ENCODE measurements at places on chromosomes 13 and 19.

- DNase-seq: no peak
Measured at GRCh38 chr13:52405369-52405766, 604 bp downstream of the THSD1 start.

GRCh38 chr13:76425935-76426334, 460.3 kb downstream of the KCTD12 start:
- DNase-seq: no peak

DNA sequence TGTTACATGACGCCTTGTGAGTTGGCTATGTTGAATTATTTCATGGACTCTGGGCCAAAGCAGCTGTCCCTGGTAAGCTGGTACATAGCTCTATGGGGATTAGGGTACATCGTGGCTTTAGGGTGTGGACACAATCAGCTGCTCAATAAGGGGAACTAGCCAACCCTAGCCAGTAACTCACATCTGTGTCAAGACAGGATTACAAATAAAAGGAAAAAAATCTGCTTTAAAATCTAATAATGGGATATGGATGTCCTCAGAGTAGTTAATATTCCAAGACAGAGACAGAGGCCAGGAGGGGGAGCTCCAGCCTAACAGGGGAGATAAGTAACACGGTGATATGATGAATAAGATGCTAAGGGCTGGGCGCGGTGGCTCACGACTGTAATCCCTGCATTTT, 21.1 kb upstream of the ZNF766 start:
- DNase-seq: peak; percentile 34

- DNase-seq: no peak
Measured at GRCh38 chr19:2575734-2576481, 100.0 kb downstream of the GADD45B start.

- no peak for DNase-seq
Measured at GRCh38 chr13:76803831-76804230, 82.4 kb downstream of the KCTD12 start.

GRCh38 chr13:50123002-50123401, 107.8 kb downstream of the KCNRG start:
- DNase-seq: no peak

GRCh38 chr13:113882716-113883115, 18.8 kb upstream of the GAS6 start:
- no peak for DNase-seq

- no peak for DNase-seq
Measured at GRCh38 chr13:101841698-101842097, 389.2 kb downstream of the ITGBL1 start.

DNA sequence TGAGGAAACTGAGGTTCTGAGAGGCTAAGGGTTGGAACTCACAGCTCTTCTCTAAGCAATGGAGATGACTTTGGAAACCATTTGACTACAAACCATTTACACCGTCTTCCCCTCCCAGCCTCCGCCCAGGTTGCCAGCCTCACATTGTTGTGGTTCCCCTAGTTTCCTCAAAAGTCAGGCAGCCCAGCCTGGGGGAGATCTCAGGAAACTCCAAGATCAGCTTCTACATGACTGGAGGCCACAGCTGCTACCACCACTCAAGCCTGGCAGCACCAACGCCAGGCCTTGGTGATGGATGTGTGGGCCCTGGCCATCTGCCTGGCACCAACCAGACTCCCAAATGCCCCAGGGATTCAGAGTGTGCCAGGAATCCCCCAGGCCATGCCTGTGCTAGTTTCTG, 207.9 kb downstream of the TSHZ3 start:
- no peak for DNase-seq

GRCh38 chr13:53873558-53873957, 844.9 kb downstream of the OLFM4 start:
- no peak for DNase-seq

GRCh38 chr13:97249093-97249795, 27.1 kb downstream of the MBNL2 start:
- no peak for DNase-seq

DNA sequence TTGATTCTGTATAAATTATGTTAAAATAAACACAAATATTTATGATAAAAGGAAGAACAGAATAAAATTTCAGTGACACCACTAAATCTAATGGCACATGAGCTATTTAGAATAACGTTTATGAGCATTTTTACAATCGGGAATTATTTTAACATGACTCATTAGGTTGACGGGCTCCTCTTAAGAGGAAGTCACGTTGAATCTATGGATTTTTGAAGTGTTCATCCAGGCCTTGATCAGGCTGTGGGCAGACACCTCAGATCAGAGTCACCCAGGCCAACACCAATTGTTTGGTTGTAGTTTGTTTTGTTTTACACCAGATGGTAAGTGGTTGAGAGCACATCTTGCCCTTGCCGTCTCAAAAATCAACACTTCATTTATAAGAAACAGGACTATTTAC, 257.8 kb downstream of the FOXO1 start:
- no peak for DNase-seq

- DNase-seq: no peak
Measured at GRCh38 chr19:12706332-12706718, 9.9 kb upstream of the FBXW9 start.

DNA sequence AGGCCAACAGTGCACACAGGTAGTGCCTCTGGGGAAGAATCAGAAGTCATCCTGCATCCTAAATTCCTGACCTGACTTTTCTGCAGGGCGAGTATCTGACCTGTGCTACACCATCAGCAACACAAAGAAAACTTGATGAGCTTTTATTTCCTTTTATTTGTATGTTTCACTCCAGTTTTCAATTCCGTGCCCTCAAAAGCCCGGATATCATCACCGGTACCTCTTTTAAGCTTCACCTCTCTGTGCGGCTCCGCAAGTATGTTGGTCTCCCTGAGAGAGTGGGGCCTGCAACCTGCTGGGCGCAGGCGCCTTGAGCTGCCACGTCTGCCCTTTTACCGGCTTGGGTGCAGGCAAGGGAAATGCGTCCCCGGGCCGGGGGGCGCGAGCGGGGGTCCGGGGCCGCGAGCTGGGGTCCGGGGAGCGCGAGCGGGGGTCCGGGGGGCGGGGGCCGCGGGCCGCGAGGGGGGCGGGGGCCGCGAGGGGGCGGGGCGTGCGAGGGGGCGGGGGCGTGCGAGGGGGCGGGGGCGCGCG, 4.3 kb upstream of the DUXA start:
- DNase-seq: no peak

- no peak for DNase-seq
Measured at GRCh38 chr13:102441085-102441484, 39.2 kb upstream of the FGF14 start.

GRCh38 chr19:47723581-47723940, 10.3 kb downstream of the EHD2 start:
- DNase-seq: no peak

- DNase-seq: no peak
Measured at GRCh38 chr13:35768073-35768472, 291.6 kb upstream of the MAB21L1 start.

DNA sequence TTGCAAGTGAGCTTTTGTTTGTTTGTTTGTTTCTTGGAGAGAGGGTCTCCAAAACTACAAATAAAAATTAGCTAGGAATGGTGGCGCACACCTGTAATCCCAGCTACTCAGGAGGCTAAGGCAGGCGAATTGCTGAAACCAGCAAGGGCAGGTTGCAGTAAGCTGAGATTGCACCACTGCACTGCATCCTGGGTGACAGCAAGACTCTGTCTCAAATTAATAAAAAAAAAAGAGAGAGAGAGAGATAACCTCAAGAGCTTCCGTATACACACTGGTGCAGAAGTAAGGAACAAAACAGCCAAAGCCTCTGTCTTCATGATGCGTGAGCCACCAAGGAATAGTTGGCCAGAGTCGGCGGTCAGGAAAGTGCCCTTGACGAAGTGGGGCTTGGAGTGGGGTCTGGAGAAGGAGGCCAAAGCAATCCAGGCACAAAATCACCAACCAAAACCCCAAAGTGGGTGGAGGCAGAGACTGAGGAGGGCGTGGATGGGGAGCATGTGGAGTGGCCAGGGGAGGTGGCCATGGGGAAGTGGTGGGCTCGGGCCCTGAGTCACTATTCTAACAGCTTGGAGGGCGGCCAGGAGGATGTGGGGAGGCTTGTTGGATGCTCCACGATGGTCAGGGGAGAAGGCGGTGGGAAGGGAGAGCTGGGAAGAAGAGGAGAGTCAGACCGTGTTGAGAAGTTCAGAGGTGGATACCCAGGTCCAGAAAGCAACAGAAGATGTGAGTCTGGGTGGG, 21.2 kb upstream of the TOMM40 start:
- no peak for DNase-seq

GRCh38 chr13:41222259-41222852, 28.0 kb upstream of the KBTBD7 start:
- no peak for DNase-seq

DNA sequence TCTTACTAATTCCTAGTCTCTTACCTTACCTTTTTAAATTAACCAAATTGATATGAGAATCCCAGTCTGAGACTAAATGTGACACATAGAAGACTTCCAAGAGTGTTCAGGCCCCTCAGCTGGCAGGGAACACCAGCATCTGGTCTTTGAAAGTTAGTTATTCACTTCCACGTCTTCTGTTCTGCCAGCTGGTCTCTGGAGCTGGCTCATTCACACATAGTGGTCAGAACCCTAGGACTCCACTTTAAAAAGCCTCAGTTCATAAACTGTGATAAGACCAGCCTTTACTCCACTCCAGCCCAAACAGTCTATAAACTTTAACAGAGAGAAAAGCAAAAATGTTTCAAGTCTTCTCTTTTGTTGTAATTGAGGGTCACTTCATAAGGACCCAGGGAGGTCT, 263.0 kb downstream of the DCT start:
- DNase-seq: no peak

GRCh38 chr19:35861640-35862160, 5.0 kb downstream of the KIRREL2 start:
- DNase-seq: no peak

DNA sequence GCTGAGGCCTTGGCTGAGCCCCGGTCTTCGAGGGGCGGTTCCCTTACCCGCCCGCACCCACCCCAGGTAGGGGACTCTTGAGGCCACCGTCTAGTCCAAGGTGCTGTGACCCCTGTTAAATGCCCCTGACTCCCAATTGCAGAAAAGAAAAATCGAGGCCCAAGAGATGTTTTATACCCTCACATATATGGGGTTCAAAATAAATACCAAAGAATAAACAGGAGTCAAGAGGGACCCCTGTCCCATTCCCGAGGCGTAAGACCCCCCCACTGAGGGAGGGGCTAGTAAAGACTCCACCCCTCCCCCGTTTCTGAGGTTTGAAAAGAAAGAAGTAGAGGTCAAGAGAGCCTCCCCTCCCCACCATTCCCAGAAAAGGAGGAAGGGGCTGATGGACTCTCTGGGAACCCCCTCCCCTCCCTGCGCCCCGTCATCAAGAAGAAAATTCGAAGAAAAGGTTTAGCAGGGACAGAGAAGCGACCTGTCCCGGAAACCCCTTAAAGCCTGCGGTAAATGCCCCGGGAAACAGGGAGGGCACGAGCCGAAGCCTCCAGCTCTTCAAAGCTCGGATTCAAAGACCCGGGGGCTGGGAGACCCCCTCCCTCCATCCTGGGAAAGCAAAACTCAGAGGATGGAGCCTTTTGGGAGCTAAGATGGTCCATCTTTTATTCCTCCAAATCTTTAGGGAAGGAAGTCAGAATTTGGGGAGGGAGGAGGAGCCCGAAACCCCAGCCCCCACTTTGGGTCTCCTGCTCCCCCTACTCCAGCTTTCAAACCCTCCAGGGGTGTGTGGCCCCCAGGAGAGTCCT, 755 bp upstream of the RAB3A start:
- DNase-seq: no peak

- no peak for DNase-seq
Measured at GRCh38 chr19:23882493-23882892, 32.2 kb upstream of the ZNF726 start.

GRCh38 chr13:21897161-21897560, 226.3 kb downstream of the FGF9 start:
- no peak for DNase-seq

- DNase-seq: no peak
Measured at GRCh38 chr13:44278166-44278565, 95.5 kb upstream of the SERP2 start.

DNA sequence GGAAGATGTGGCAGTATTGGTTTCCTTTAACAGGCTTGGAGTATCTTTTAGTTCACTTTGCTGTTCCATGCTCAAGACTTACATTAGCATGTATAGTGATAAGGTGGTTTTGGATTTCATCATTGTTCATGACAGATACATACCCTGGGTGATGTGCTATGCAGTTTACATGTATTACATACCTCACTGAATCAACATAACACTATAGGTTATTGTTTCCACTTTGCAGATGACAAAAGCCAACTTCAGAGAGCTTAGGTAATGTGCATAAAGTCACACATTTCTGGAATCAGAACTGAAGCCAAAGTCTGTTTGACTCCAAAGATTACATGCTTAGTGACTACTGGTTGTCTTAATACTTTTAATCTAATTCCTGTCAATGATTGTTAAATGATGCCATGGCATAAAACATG, 7.1 kb downstream of the COMMD6 start:
- DNase-seq: no peak

DNA sequence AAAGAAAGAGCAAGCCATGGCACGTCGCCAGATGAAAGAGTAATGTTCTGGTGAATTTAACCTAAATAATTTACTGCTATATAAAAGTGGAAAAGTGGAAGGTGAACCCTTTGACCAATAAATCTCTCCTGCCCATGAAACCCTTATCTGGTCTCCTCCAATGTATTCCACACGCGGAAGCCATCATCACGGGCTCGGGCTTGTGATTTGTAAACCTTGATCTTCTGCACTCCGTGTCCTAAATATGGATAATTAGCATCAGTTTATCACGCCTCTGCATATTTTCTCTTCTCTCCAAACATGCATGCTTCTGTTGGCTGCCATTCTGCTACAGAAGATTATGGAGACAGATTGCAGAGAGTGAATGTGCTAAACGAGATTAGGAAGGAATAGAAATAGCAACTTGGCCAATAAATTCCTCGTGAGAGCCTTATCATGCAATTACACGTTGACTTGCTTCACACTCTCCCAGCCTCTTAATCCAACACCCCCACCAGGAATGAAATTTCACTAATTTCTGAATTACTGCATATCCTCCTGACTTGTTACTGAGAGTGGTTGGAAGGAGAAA, 34.5 kb downstream of the SOX1 start:
- DNase-seq: no peak

GRCh38 chr19:28999724-29000433, 213.1 kb downstream of the UQCRFS1 start:
- no peak for DNase-seq

DNA sequence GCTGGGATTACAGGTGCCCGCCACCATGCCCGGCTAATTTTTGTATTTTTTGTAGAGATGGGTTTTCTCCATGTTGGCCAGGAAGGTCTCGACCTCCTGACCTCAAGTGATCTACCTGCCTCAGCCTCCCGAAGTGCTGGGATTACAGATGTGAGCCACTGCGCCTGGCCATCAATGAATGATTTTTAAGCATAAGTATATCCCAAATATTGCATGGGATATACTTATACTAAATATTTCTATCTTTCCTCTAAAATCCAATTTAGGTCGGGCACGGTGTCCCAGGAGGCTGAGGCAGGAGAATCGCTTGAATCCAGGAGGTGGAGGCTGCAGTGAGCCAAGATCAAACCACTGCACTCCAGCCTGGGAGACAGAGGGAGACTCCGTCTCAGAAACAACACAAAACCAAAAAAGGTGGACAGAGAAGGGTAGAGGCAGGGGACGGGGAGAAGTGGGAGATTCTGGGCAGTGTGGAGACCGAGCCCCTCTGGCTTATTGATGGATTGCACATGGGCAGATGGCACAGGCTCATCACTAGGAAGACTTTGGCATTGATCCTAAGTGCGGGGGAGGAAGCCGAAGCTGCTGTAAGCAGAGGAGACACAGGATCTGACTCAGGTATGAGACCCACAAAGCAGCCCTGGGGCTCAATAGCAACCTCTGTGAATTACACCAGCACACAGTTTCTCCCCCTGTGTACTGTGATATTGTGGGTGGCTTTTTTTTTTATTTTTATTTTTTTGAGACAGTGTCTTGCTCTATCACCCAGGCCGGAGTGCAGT, 13.5 kb downstream of the ARRDC5 start:
- no peak for DNase-seq
